ENCODE measurements at places on chromosomes 12 and 14.
A peak's percentile ranks its signal among the peaks of the same experiment; 100 is the strongest.

DNA sequence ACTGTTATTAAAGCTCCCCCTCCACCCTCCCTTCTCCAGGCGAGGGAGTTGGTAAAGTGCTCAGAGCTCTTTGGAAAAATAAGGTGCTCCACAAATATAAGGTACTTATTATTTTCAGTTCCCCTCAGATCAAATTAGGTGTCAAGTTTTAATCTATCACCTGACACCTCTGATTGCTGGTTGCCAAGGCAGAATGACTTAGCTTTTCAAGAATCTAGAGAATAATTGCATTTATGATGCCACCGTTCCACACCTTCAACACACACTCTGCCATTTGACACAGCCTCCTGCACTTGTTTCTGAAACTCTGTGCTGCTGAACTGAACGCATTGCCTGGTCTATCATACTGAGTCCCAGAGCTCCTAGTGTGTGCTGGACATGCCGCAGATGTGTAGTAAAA lies 128.6 kb downstream of the CRACR2A start:
- no peak for DNase-seq

GRCh38 chr12:64691227-64691794 lies 67.9 kb downstream of the GNS start:
- no peak for DNase-seq

- no peak for DNase-seq
These were observed 9.7 kb downstream of the JDP2 start for GRCh38 chr14:75437201-75438143.

DNA sequence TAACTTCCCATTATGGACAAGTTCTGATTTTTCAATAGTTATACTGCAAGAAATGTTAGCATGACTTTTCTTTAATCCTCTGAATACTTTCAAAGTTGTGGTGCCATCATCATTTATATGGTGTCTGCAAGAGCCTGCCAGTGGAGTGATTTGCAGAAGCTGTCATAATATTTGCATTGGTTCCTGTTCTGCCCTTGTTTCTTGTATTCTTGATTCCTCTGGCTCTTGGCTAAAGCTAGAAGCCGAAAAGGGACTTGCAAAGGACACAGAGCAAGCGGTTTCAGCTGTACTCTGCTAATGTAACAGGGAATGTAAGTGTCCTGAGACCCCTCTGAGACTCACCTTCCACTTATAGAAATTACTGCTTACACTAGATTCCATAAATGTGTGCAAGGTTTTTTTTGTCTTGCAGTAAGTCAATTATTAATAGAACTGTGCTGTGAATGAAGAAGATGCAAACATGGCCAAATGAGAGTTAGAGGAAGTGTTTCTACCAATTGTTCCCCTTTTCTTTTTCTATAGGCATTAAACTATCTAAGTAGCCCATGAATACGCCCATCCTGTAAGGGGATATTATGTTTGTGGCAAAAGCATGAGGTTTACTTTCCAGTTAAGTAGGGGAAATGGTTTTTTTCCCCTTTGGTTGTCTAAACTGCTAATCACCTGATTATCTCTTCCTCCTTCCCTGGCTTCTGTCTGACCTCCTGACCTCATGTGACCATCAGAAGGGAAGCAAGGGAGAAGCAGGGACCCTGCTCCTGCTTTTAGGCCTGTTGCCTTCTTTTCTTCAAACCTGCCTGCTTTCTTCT lies 5.3 kb downstream of the DYRK4 start:
- DNase-seq, result peak; percentile 50

GRCh38 chr12:56146492-56147460 lies 5.6 kb upstream of the MYL6B start:
- no peak for DNase-seq

DNA sequence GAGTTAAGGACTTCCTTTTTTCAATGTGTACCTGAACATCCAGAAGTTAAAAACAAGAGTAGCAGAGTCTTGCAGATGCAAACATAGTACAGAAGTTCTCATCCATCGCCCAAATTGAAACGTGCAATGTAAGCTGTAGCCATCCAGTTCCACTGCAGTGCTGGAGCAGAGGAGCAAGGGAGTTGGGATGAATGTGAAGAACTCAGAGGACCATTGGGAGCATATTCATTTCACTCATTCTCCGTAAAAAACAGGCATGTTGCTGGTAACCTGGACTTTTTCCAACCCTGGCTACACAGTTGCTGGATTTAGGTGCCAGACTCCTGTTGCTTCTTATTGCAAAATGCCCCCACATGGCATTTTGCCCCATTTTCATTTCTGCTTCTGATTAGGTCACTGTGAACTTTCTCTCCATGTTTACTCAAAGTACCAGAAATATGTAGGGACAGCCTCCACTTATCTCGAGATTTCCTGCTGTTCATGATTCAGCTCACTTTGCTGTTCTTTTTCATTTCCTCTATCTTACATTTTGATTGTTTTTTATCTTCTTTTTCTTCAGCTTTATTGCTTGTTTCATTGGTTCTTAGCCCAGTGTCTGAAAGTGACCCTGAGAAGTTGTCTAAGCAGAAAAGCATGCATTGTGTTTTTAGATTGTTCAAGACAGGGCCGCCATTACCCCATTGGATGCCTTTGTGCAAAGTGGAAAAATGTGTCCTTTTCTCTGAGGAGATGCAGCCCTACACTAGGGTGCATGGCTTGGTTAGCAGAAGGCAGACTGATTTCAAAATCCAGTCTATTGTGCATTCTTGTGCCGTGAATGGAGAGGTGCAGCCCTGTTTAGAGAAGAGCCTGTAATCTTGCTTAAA lies 109.0 kb upstream of the AMIGO2 start:
- no peak for DNase-seq

GRCh38 chr14:36111822-36112583 lies 64.5 kb downstream of the PTCSC3 start:
- DNase-seq, result no peak

GRCh38 chr14:76687611-76688382 lies 73.5 kb upstream of the VASH1 start:
- DNase-seq, result no peak

- DNase-seq, result no peak
These were observed 56.6 kb downstream of the TRPV4 start for GRCh38 chr12:109776624-109777023.

DNA sequence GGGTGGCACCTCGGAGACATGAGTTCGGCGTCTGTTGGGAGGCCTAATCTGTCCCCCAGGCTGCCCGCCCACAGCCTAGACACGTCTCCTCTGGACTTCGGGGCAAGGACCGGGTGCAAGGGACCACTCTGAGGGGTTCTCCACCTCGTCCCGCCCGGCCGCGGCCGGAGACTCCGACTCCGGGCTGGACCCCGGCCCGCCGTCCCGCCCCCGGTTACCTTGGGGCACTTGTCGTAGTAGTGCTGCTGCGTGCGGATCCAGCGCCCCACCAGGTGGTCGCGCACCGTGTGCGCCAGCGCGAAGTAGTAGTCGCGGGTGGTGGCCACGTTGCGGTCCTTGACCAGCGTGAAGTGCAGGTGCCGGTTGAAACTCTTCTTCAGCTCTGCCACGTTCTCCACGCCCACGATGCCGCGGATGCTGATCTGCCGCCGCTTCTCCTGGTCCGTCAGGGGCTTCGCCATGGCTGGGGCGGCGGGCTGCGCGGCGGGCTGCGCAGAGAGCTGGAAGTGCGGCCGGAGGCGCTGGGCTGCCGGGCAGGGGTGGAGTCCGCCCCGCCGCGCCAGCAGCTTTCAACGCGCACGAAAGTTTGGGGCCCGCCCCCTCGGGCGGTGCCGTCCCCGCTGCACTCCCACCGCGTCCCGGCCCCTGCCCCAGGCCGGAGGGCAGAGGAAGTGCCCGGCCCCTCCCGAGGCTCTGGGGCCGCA lies at the start of gene PYGL:
PYGL (minus strand) TSS at position 541 of the 704 bp plus-strand sequence; CDS start at position 461, 80 bp downstream.
- DNase-seq, result no peak

- no peak for DNase-seq
These were observed 13.3 kb upstream of the WDR89 start for GRCh38 chr14:63654936-63655335.

GRCh38 chr14:61255968-61256367 lies 25.2 kb downstream of the TMEM30B start:
- no peak for DNase-seq

DNA sequence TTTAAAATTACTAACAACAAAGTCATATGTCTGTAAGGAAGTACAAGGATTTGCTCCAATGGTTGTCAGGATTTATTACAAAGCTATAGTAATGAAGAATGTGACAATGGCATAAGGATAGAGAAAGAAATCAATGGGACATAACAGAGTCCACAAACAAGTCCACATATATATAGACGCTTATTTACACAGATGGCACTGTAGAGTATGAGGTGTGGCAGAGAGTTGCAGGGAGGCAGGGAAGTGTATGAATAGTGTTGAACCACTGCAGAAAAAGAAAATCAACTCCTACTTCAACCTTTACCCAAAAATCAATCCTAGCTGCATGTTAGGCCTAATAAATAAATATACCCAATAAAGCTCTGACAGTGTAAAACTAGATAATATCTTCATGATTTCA lies 21.3 kb downstream of the SOS2 start:
- no peak for DNase-seq

- DNase-seq, result no peak
These were observed 85.5 kb downstream of the CEP83 start for GRCh38 chr12:94374124-94374523.

DNA sequence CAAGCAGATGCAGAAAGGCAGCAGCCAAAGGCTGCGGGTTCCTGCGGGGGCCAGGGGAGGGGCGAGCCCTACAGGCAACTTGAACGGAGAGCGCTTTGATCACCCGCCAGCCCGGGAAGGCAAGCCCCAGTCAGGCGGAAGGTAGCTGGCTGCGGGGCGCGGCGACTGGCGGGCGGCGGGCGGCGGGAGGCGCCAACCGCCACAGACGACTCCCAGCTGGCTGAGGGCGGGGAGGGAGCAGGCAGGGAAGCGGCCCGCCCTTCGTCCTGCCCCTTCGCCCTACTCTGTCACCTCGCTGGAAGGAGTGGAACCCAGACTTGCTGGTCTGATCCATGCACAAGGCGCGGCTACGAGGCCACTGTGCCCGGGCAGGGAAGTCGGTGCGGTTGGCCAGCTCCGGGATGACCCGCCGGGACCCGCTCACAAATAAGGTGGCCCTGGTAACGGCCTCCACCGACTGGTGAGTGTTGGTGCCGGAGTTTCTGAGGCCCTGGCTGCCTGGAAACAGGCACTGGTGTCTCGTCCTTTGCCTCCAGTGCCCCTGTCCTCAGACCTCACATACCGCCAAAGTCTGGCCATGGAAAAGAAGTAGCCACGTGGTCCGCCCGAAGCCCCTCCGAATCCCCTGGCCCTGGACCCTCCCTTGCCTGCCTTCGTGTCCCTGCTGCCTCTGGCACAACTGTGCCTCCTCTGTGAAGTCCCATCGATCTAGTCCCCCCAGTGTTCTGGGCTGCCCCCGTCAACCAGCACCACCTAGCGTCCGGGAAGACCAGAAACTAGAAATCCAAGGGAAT lies 15.4 kb upstream of the CARMIL3 start:
- DNase-seq, result peak; percentile 74

DNA sequence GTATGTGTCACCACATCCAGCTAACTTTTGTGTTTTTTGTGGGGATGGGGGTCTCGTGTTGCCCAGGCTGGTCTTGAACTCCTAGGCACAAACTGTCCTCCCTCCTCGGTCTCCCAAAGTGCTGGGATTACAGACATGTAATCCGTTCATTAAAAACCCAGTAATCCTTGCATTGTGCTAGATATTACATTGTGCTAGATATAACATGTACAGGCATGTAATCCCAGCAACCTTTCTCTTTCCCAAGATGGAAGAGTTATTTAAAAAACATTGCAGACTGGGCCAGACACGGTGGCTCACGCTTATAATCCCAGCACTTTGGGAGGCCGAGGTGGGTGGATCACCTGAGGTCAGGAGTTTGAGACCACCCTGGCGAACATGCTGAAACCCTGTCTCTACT lies 19.7 kb downstream of the ELK3 start:
- no peak for DNase-seq

DNA sequence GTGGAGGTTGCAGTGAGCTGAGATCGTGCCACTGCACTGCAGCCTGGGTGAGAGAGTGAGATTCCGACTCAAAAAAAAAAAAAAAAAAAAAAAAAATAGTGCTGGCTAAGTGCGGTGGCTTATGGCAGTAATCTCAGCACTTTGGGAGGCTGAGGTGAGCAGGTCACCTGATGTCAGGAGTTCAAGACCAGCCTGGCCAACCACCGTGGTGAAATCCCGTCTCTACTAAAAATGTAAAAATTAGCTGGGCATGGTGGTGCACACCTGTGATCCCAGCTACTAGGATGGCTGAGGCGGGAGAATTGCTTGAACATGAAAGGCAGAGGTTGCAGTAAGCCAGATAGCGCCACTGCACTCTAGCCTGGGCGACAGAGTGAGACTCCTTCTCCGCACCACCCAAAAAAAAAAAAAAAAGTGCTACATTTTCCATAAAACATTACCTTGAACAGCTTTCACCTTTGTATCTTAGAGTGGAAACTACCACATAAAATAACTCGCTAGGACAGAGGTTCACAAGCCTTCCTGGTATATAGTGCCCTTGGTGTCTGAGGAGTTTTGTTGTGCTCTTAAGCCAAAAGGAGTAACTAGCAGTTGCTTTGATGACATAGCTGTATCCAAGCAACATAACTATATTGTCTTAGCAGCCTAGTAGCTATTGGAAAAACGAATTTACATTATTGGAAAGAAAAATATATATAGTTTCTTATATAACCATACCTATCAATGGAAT lies 11.1 kb downstream of the PTGES3 start:
- no peak for DNase-seq

DNA sequence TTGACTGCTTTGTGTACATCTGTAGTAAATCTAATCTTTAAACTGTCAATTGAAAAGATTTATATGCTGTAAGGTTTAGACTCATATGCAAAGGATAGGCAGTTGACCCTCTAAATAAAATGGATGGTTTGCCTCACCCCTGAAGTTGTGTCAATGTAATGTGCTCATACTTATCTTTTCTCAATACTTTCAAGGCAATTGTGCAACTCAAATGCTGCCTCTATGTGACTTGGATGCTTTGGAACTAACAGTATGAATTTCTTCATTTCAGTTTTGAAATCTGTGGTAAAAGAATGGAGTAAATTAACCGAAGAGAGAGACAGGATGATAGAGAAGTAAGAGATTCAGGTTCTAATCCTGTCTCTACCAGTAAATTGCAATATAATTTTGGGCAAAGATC lies 9.7 kb downstream of the PDE6H start:
- no peak for DNase-seq

DNA sequence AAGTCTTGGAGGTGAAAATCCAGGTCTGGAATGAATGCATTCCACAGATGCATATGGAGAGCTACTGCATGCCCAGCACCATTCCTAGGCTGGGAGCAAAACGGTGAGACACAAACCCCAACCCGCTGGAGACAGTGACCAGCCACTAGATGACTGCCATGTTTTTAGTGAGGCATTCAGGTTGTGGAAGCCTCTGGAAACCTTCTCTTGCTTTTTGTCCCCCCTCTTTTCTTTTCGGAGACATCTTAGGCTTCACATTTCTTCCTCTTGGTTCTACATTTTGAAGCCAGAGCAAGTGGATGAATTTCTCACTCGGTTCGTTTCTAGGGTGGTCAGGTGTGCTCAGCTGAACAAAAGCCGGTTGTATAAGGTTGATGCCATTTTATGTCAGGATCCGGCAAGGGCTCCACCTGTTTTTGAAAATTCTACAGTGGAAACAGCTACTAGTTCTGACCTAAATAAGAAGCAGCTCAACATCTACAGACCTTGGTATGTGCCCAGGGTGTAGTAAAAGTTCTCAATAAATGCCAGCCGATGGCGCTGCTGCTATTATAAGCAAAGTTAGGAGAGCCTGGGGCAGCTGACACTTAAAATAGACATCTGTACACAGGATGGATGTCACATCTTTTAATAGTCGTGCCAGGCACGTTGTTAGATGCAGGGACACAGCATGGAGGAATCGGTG lies 1.8 kb upstream of the ZNF839 start:
- peak; percentile 55 for DNase-seq
